H7 (cell line): ENCODE measurements at places on chromosomes 16 and 17. TPM values are rescaled to one million over a fixed set of nuclear protein-coding genes. Genes with fewer than 3 reads are reported as not detected.

DNA sequence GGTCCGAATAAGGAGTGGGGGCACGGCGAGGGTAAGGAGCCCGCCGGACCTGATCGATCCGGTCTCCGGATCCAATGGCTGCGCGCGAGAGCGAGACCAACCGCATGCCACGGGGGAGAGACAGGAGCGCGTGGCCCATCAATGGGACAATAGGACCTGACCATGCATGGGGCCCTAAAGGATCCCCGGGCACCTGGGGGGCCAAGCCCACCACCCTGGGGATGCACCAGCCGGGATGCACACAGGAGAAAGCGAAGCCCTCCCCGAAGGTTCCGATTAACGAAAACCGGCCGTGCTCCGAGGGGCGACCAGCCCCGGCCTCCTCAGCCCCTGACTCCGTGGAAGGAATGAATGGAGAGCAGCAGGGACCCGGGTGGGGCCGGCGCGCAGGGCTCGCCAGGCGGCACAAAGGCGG, 525 bp downstream of the JPT1 start:
- peak; percentile 70 for DNase-seq

Gene SPATA22
- total RNA-seq, result 0.10 and 1.3 TPM in 2 replicates

- DNase-seq, result peak; percentile 99
These were observed 596 bp upstream of the PFN1 start for GRCh38 chr17:4948931-4949320.

- no peak for DNase-seq
These were observed 22.3 kb upstream of the PRKAR1A start for GRCh38 chr17:68489919-68490318.

Gene CCL8
- total RNA-seq, result not detected in 2 replicates

GRCh38 chr17:29045734-29046472, 3.0 kb downstream of the PIPOX start:
- DNase-seq, result no peak

Gene SPATA32
- 0.24 TPM in 1 of 2 replicates, not detected in the other for total RNA-seq

Gene CWC25
- 8.2 and 9.6 TPM in 2 replicates for total RNA-seq

DNA sequence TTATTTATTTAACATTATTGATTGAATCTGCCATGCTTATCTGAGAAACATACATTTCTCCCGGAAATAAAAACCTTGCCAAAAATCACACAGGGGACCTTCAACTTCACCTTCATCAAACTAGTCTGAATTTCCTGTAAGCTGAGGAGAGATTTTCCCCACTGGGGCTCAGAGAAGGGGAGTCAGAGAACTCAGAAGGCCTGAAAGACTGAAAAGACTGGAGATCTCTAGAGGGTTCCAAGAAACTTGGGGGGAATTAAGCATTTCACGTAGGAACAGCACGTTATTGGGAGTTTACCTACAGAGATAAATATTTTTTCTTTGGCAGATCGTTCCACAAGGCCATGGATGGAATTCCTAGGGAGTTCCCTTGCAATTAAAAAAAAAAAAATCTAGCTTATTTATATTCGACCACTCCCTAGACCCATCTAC, 528 bp upstream of the NOL11 start:
- DNase-seq, result no peak

Gene HYDIN
- 0.63 and 0.69 TPM in 2 replicates for total RNA-seq

Gene FOXC2
- 0.62 TPM in 1 of 2 replicates, not detected in the other for total RNA-seq

GRCh38 chr17:56870081-56870651, 36.2 kb downstream of the DGKE start:
- no peak for DNase-seq

DNA sequence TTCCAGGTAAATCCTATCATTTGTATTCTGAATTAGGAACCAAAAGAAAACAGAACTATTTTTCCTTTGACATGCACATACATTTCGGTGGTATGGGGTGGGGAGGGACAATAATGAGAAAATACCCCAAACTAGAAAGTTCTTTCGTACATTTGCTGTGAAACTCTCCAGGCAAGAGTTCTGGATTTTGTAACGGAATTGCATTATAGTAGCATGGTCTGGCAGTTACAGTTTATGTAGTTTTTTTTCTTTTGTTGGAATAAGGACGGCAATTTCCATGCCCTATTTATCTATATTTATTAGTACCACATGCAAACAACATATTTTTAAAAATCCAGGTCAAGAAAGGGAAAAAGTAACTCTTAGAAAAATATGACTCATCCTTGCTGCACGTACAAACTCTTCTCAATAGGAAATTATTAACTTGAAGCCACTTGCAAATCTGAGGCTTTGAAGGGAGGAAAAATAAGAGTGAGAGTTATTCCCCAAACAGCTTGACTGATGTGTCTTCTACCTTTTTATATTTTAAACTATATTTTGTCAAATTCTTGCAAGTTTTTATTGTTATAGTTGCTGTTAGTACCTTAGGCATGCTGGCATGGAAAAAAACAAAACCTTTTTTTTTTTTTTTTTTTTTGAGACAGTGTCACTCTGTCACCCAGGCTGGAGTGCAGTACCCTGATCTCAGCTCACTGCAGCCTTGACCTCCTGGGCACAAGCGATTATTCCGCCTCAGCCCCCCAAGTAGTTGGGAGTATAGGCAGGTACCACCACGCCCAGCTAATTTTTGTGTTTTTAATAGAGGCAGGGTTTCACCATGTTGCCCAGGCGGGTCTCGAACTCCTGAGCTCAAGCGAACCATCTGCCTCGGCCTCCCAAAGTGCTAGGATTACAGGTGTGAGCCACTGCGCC, 69.3 kb downstream of the WWP2 start:
- DNase-seq, result no peak

Gene CCL4
- total RNA-seq, result not detected in 2 replicates

Gene ZG16
- not detected in 2 replicates for total RNA-seq

GRCh38 chr17:50949989-50950877, 84.1 kb upstream of the TOB1 start:
- peak; percentile 92 for DNase-seq

DNA sequence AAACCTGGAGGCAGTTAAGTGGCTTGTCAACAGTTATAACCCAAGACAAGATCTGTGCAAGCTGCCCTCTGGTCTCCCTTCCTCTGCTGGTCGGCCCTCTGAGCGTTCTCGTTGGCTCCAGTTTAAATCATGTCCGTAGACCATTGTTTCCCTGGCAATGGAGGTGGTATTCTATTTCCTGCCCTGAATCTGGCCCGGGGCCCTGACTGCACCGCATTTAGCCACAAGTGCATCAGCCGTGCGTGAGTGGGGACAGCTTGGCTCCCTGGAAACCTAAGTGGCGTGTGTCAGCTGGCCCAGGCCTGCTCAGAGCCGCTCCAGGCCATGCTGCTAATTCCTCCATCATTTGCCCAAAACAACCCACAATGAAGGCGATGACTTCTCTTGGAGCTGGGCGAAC, 15.0 kb upstream of the MYLK3 start:
- DNase-seq, result no peak

Gene MYH1
- total RNA-seq, result not detected in 2 replicates

Gene FLYWCH1
- 22.7 and 33.5 TPM in 2 replicates for total RNA-seq

Gene KRTAP17-1
- not detected in 2 replicates for total RNA-seq

- peak; percentile 92 for DNase-seq
These were observed 251.1 kb downstream of the SEC14L1 start for GRCh38 chr17:77391668-77392375.

Gene SLC13A5
- total RNA-seq, result 0.10 and 0.11 TPM in 2 replicates

- peak; percentile 56 for DNase-seq
These were observed 1.2 kb downstream of the CBX4 start for GRCh38 chr17:79837888-79838521.

Gene TRIM47
- total RNA-seq, result 8.5 and 14.1 TPM in 2 replicates

DNA sequence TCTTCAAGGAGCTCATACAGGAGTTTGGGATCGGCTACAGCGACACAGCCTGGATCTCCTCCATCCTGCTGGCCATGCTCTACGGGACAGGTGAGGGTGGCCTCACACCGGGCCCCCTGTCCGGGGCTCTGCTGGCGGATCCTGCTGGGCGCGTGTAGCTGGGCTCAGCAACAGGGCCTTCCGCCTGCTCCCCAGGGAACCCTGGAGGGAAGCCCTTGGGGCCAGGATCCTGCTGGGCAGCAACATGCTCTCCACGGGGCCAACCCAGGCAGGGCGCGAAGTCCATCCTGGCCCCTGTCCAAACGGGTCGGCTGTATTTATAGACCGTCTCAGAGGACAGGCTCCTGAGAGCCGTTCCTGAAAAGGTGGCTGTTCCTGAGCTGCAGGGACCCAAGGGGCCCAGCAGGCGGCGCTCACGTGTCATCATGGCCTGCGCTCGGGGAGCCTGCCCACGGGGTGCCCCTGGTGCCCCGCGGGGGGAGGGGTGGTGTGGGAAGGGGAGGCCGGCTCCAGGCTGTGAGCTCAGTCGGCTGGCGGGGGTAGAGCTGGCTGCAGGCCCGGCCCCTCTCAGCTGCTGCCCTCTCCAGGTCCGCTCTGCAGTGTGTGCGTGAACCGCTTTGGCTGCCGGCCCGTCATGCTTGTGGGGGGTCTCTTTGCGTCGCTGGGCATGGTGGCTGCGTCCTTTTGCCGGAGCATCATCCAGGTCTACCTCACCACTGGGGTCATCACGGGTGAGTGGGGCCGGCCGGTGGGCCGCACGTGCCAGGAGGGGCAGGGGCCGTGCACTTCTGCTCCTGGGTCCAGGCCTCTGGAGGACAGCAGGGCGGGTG, 7.5 kb downstream of the SLC16A3 start:
- peak; percentile 96 for DNase-seq

- no peak for DNase-seq
These were observed 221.3 kb downstream of the SEC14L1 start for GRCh38 chr17:77361986-77362620.

DNA sequence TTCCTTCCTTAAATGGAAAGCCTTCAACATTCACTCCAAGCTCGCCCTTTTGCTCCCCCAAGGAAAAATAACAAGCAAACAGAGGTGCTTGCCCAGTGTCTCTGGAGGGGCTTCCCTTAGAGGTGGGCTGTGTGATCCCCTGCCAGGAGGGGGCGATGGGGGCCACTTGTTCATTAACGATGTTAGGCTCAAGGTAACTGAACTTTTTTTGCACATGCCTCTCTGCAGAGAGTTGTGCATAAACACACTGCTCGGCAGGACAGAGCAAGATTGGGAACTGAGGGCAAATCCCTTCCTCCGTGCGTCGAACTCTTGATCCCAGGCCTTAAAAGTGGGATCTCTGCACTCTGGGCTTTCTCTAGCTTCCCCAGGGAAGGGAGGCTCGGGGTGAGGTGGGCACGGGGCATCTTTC, 15.5 kb upstream of the NAGLU start:
- no peak for DNase-seq

DNA sequence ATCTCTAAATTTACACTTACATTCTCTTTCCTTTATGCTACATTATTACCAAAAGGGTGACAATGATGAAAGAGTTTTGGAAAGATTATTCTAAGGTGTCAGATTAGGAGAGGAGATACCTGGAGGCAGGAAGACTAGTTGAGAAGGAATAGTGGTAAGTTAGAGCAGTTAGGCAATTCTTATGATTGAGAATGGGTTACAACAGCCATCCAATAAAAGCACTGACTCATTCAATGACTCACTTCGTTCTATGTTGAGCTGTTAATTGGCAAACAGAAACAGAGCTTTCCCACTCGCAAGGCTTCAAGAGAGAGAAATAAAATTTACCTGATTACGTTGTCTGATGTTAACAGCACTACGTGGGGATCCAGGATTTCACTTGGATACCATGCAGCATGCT, 5.8 kb downstream of the NUP88 start:
- DNase-seq, result no peak

DNA sequence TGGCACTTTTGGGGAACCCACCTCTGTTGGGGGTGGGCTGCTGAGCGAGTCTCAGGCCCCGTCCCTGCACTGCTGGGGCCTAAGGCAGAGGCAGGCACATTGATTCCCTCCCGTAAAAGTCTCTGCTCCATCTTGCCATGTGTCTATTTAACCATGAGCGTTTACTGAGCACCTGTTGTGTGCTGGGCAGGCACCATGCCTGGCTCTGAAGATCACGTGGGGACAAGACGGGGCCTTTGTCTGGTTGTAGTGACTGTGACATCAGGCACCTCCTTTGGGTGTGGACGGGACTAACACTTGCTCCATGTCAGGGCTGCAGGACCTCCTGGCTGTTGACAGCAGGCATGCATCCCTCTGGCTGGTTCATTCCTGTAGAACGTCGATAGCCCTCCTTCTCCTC, 204.7 kb upstream of the CIBAR2 start:
- DNase-seq, result no peak

DNA sequence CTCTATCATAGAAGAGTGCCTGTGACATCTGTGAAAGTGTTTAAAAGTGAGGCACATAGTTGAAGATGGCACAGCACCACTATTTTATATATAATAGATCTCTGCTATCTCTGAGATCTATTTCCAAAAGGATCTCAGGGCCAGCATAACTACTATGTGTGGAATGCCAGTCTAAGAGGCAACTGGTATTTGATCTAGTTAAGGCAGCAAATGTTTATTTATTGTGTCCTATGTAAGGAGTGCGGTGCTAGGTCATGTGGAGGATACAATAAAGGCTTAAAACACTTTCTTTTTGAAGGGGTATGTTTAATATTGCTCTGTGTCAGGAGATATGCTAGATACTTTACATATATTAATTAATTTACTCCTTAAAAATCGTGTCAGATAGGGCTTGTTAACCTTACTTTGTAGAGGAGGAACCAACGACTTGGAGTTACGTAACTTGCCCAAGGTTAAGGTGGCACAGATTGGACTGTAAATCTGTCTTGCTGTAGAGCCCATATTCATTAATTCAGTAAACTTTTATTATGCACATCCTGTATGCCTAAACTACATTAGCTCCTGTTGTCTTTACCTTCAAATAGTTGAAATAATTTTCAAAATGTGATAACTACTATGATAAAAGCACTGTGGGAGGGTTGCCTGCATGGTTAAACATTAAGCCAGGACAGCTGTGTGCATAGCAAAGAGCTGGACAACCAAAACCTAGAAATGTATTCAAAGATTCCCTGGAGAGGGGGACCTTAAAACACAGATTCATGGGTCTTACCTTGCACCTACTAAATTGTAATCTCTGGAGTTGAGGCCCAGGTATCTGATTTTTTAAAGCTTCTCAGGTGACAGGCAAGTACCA, 83.3 kb downstream of the NLK start:
- DNase-seq, result no peak

- peak; percentile 88 for DNase-seq
These were observed 68.5 kb upstream of the PLCG2 start for GRCh38 chr16:81710596-81710995.

GRCh38 chr16:74216319-74216718, 80.3 kb upstream of the PSMD7 start:
- DNase-seq, result no peak

DNA sequence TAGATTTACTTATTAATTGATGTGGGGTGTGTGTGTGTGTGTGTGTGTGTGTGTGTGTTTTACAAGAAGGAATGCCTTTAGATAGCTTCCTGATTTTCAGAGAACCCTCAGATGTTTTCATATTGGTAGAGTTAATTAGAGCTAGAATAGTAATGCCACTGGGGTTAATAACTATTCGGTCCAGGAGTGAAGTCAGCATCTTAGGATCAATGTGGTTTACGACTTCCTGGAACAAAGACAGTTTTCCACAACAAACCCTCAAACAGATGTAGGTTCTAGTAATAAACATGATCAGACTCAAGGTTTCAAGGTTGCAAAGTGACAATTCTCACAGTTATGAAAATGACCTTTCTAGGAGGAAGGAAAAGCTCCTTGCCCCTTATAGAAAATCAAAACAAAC, 12.2 kb upstream of the SLC52A1 start:
- DNase-seq, result no peak
